ENCODE measurements at places on chromosomes 3 and 15.

GRCh38 chr15:76470691-76471090 is 134.1 kb downstream of the ISL2 start:
- DNase-seq, result no peak

- DNase-seq, result peak; percentile 37
Measured at GRCh38 chr3:149120051-149120972, 9.1 kb upstream of the HPS3 start.

DNA sequence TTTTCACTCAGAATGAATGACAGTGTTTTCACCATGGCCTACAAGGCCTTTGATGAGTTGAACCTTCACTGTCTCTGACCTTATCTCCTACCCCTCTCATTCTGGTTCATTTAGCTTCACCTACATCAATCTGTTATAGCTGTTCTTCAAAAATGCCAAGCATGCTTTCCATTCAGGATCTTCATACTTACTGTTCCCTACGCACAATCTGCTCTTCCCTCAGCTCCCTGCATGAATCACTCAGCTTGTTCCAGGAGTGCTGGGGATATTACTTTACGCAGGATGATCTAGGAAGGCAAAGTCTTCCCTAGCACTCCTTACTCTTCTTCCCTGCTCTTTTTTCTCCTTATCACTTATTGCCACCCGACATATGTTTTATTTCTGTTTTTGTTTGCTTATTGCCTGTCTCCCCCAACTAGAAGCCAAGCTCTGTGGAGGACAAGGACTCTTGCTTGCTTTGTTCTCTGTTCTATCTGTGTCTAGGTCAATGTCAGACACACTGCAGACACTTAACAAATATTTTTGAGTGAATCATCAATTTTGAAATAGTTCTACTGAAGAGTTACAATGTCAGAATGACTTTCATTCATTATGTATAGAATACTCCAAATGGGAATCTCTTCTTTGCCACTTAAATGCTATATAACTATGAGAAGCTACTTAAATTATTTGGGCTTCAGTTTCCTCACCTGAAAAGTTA is 238.3 kb upstream of the FEZF2 start:
- DNase-seq, result no peak

GRCh38 chr3:99960941-99961340 is 143.3 kb downstream of the CMSS1 start:
- no peak for DNase-seq

DNA sequence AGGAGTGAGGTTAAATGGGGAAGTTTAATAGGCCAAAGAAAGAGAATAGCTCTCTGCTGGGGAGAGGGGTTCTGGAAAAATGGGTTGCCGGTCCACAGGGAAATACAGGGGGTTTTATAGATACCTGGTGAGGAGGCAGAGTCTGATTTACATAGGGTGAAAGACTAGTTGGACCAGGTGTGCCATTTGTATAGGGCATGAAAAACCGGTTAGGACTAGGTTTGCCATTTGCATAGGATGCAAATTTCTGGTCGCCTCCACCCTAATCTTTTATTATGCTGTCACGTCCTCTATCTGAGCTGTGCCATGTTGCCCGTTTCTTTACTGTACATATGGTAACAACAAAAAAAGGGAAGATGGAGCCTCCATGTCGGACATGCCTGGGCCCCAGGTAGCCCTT is 960.1 kb downstream of the FHIT start:
- no peak for DNase-seq

GRCh38 chr3:79211586-79212359 is 556.0 kb downstream of the ROBO1 start:
- no peak for DNase-seq

DNA sequence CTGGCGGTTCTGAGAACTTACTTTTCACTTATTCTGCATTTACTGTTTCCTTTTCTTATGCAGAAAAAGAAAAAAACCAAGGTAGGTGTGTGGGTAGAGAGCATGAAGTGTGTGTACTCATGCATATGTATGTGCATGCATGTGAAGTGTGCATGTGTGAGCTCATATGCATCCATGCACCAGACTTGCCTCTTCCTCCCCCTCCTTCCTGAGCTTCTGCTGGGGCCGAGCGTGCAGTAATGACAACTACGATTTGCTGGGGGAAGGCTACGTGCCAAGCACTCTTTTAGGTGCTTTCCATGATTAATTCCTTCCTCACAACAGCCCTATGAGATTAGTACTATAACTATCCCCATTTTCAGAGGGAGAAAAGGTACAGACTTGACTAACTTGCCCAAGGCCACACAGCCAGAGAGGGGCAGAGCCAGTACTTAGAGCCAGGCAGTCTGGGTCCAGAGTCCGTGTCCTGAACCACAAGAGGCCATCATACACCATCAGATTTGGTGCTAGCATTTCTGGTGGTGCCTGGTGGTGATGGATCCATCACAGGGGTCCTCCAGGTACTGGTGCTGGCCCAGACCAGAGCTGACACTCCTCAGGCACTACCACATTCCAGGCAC is 46.7 kb downstream of the CAPN3 start:
- no peak for DNase-seq

DNA sequence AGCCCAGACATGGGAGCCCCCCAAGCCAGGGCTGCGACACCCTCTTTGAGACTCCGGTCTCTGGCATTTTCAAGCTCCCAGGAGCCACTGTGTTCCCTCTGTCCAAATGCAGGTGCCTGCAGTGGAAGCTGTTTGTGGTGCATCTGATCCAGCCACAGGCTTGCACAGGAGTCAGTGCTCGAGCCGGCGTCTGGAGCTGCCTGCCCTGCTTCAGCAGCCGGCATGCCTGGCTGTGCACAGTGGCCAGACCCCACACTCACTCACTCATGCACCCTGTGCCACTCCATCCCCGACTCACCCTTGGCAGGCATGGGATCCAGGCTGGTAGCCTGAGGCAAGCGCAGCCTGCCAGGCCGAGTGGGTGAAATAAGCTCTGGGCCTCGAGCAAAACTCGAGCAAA is 555.0 kb upstream of the CCDC54 start:
- no peak for DNase-seq

- DNase-seq, result no peak
Measured at GRCh38 chr3:34808287-34808686, 831.0 kb upstream of the ARPP21 start.

DNA sequence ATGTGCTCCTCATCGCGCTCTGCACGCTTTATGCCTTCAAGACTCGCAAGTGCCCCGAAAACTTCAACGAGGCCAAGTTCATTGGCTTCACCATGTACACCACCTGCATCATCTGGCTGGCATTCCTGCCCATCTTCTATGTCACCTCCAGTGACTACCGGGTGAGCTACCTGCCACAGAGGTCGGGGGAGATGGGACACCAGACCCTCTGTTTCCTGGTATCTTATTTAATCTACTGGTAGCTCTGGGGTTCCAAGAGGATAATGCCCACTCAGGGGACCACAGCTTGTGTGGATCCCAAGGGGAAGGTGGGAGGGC is 9.1 kb downstream of the GRM2 start:
- DNase-seq, result no peak

GRCh38 chr15:39628144-39628508 is 47.2 kb downstream of the THBS1 start:
- no peak for DNase-seq

GRCh38 chr15:99009741-99010330 is 2.2 kb upstream of the PGPEP1L start:
- no peak for DNase-seq

GRCh38 chr15:84955089-84955848 is 26.4 kb upstream of the PDE8A start:
- no peak for DNase-seq

DNA sequence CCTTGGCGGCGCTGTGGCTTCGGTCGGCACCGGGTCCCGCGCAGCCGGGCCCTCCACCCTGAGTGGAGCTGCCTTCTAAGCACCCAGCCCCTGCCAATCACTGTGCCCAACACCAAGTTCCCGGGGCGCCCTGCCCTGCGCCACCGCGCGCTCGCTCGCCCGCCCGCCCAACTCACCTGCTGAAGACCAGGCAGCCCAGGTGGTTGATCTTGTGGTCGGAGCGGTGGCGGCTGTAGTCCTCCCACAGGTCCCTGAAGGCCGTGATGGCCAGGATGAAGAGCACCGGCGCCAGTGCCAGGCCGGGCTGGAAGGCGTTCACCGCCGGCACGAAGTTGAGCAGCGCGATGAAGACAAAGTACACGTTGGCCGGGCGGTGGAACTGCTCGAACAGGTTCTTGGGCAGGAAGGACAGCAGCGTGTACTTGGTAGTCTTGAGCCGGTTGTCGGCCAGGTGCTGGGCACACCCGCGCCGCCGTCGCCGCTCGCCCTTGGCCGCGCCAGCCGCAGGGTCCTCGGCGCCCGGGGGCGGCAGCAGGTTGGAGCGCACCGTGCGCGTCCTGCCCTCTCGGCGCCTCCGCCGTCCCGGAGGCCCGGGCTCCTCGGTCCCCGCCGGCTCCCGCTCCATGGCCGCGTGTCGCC is 536 bp downstream of the ATP10A start:
- no peak for DNase-seq

DNA sequence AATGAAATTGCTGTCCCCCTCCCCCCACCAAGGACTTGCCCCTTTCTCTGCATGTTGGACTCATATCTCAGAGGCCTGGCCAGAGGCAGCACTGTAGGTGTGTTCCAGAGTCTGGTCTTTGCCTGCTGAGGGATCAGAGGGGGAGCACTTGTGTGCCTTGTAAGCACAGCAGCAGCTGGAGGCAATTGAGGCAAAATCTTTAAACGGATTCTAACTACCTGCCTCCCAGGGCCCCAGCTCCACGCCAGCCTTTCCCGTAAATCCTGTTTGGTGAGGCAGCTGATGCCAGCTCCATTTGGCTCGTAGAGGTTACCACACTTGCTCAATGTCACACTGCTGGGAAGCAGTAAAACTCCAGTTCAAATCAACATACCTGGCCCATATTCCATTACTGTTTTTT is 2.3 kb upstream of the IDH2 start:
- no peak for DNase-seq

DNA sequence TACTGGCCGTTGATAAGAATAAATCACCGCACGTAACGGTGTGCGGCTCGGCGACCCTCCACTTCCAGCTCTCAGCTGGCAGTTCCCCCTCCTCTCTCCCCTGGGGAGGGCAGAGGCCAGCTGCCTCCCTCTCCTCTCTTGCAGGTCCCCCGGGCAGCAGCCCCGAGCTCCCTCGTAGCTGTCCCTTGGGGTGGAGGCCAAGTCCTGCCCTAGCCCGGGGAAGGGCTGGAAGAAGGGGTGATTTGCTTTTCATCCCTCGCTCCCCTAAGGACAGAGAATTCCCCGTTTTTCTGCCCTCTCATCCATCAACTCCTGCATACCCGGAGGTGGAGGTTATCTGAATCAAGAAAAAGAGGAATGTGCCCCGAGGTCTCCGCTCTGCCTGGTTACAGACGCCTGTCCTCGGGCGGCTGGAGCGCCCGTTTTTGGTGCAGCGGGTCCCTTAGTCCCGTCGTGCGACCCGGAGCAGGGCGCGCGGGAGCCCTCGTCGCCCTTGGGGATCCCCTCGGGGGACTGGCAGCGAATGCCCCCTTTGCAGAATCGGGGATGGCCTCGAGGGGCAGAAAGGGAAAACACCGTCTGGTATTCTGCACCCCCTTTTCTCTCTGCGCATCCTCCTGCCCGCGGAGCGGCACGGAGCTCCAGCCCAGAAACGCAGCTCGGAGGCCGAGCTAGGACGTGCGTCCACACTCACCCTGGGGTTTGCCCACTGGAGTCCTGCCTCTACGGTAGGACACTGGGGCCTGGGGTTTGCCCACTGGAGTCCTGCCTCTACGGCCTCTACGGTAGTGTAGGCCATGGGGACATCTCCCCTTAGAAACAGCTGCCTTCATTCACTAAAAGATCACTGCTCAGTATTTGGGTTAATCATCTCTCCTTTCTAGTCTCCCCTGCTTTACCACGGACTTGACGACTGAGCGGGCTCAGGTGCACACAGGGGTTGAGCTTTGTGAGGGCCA is 2.2 kb downstream of the PTPRG start:
- DNase-seq, result no peak

Measured in NCI-H446 treated with DMSO at 0.1 percent for 48 hours (cell line).